Heart left ventricle (tissue), 16 donors: ENCODE measurements at places on chromosomes 5 and 9. TPM values are rescaled to one million over a fixed set of nuclear protein-coding genes. Genes with fewer than 3 reads are reported as not detected.
A peak's percentile ranks its signal among the peaks of the same experiment; 100 is the strongest.

EPB41L4A gene
- 9.0 TPM for total RNA-seq

BTNL9 gene
- 33.6 TPM for total RNA-seq

POLR1E gene
- total RNA-seq, result 11.2 TPM

NDUFB6 gene
- total RNA-seq, result 116 TPM

DNA sequence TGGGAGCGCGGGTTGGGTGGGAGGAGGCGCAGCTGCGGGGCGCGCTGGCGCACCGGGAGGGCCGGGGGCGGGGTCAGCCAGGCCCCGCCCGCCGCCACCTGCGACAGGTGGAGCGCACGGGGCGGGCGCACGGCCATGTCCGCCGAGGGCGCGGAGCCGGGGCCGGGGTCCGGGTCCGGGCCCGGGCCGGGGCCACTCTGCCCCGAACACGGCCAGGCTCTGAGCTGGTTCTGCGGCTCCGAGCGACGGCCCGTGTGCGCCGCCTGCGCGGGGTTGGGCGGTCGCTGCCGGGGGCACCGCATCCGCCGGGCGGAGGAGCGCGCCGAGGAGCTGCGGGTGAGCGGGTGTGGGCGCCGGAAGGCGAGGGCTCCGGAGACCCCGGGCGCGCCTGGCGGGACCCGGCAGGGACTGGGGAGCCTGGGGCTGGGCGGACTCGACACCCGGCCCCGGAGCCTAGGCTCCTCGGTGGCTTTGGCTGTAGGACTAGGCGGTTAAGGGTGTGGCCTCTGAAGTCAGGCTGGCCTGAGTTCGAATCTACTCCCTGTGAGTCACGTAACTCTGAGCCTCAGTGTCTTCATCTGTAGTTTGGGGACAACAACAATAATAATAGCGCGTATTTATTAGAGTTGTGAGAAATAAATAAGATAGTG is at the start of gene BSPRY:
BSPRY (plus strand) TSS at position 97 of the 650 bp plus-strand sequence; CDS start at position 136, 39 bp downstream.
- no peak within 1 kb of the TSS for H3K27ac ChIP-seq
- peaks cover 7% of the 10 kb centered on the region for H3K4me1 ChIP-seq
- peak within 1 kb of the TSS; percentile 61 for H3K4me3 ChIP-seq
- H3K36me3 ChIP-seq, result no peaks in the 10 kb centered on the region
- H3K27me3 ChIP-seq, result peaks cover 31% of the 10 kb centered on the region

- H3K27ac ChIP-seq, result no peak overlapping the region
- DNase-seq, result no peak
Measured at GRCh38 chr9:123812984-123813383, 116.9 kb downstream of the DENND1A start.

DNA sequence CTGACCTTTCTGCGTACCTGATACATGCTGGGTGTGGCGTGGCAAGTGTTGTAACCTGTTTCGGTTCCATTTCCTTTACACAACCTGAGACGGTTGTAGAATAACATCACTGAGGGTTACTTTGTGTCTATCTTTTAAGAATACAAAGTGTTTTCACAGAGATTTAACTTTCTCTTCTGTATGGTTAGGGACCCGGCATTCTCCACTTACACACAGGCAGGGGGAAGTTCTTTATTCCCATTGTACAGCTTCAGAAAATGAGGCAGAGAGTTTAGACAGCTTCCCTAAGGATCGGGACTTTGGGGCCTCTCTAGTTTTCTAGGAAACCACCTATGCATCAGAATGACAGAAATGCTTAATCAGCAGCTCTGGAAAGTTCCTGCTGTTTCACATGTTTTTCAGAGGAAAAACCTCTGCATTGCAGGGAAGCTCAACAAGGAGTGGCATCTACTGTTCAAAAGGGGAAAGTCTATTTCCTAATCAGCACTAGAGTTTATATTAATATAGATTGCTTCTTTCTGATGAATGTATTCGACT is 41.3 kb downstream of the CAST start:
- peak overlapping the region; percentile 71 for H3K4me3 ChIP-seq
- DNase-seq, result no peak
- H3K27me3 ChIP-seq, result no peaks in the 10 kb centered on the region
- peaks cover 53% of the 10 kb centered on the region for H3K4me1 ChIP-seq

- H3K36me3 ChIP-seq, result no peaks in the 10 kb centered on the region
- H3K27ac ChIP-seq, result peak overlapping the region; percentile 35
- no peak overlapping the region for H3K4me3 ChIP-seq
- no peaks in the 10 kb centered on the region for H3K27me3 ChIP-seq
- DNase-seq, result peak; percentile 20
Measured at GRCh38 chr9:74554751-74555419, 57.8 kb downstream of the RORB start.

GRCh38 chr9:16121601-16122286 is 568.9 kb downstream of the CCDC171 start:
- no peak for DNase-seq
- no peak overlapping the region for H3K4me3 ChIP-seq
- no peaks in the 10 kb centered on the region for H3K4me1 ChIP-seq
- H3K27ac ChIP-seq, result no peak overlapping the region
- no peaks in the 10 kb centered on the region for H3K27me3 ChIP-seq

GRCh38 chr5:139131062-139131461 is 67.1 kb downstream of the SIL1 start:
- no peaks in the 10 kb centered on the region for H3K36me3 ChIP-seq
- peak overlapping the region; percentile 69 for H3K27ac ChIP-seq
- no peak overlapping the region for H3K4me3 ChIP-seq
- no peak for DNase-seq

GRCh38 chr5:36680066-36680465 is 73.7 kb downstream of the SLC1A3 start:
- H3K27ac ChIP-seq, result peak overlapping the region; percentile 39
- no peaks in the 10 kb centered on the region for H3K27me3 ChIP-seq
- DNase-seq, result peak; percentile 88
- H3K4me1 ChIP-seq, result no peaks in the 10 kb centered on the region

DNA sequence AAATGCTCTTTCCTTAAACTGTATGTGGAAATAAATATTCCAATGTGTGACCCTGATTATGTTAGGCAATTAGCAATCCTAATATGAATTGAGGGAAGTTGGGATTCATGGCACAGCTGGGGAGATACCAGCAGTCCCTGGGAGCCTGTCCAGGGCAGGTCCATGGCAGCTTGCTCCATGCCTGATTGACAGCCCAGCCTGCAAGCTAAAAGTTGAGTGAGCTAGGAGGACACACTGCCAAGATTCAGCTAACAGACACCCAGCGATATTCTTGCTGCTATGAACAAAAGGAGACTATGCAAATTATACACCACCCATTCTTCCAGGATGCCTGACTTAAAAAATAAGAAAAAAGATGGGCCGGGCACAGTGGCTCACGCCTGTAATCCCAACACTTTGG is 6.2 kb downstream of the TGFBI start:
- DNase-seq, result peak; percentile 81
- no peaks in the 10 kb centered on the region for H3K27me3 ChIP-seq
- H3K36me3 ChIP-seq, result peaks cover 35% of the 10 kb centered on the region
- H3K4me3 ChIP-seq, result no peak overlapping the region
- H3K4me1 ChIP-seq, result peaks cover 5% of the 10 kb centered on the region

- H3K36me3 ChIP-seq, result no peaks in the 10 kb centered on the region
- DNase-seq, result peak; percentile 9
Measured at GRCh38 chr5:74865804-74866595, at the start of gene FAM169A. Gene FAM169A, minus strand, starts transcription at chr5:74866387. Its CDS starts 24,711 bp downstream, at chr5:74841676.

GRCh38 chr9:19550009-19550408 is 141.2 kb downstream of the ACER2 start:
- DNase-seq, result no peak
- no peaks in the 10 kb centered on the region for H3K36me3 ChIP-seq
- H3K4me1 ChIP-seq, result peaks cover 3% of the 10 kb centered on the region
- H3K27me3 ChIP-seq, result no peaks in the 10 kb centered on the region
- H3K27ac ChIP-seq, result no peak overlapping the region
- H3K4me3 ChIP-seq, result no peak overlapping the region

GRCh38 chr5:32777222-32777621 is 66.1 kb downstream of the NPR3 start:
- no peaks in the 10 kb centered on the region for H3K27me3 ChIP-seq
- H3K36me3 ChIP-seq, result no peaks in the 10 kb centered on the region
- no peak overlapping the region for H3K4me3 ChIP-seq
- H3K27ac ChIP-seq, result no peak overlapping the region

GRCh38 chr9:90803860-90804593 is 2.4 kb downstream of the SYK start:
- no peaks in the 10 kb centered on the region for H3K36me3 ChIP-seq
- H3K4me3 ChIP-seq, result no peak overlapping the region
- DNase-seq, result no peak

GRCh38 chr9:132609184-132609583 is 26.8 kb downstream of the BARHL1 start:
- H3K4me3 ChIP-seq, result no peak overlapping the region
- no peaks in the 10 kb centered on the region for H3K27me3 ChIP-seq
- no peaks in the 10 kb centered on the region for H3K36me3 ChIP-seq
- DNase-seq, result no peak
- H3K27ac ChIP-seq, result no peak overlapping the region
- H3K4me1 ChIP-seq, result no peaks in the 10 kb centered on the region

DNA sequence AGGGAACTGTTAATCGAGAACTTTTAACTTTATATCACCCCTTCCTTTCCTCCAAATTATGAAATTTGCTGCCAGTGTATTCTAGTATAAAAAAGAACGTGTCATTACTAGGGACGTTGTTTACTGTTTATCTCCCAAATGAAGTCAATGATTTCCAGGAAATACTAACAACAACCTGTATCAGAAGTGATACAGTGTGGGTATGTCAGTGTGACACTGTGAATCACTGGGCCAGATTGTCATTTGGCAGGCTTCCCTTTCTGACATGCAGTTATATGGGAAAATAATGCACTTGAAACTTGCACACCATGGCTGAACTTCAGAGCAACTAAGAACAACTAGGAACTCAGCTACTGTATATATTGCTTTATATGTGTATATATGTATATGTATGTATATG is 12.6 kb downstream of the ZNF462 start:
- H3K4me1 ChIP-seq, result peaks cover 65% of the 10 kb centered on the region
- peak overlapping the region; percentile 2 for H3K27ac ChIP-seq
- no peak overlapping the region for H3K4me3 ChIP-seq
- H3K27me3 ChIP-seq, result no peaks in the 10 kb centered on the region
- DNase-seq, result no peak

GRCh38 chr5:159021901-159022556 is 77.7 kb downstream of the EBF1 start:
- H3K27ac ChIP-seq, result peak overlapping the region; percentile 44
- no peak overlapping the region for H3K4me3 ChIP-seq
- no peaks in the 10 kb centered on the region for H3K36me3 ChIP-seq
- no peaks in the 10 kb centered on the region for H3K27me3 ChIP-seq
- H3K4me1 ChIP-seq, result peaks cover 39% of the 10 kb centered on the region
